ENCODE measurements at places on chromosomes 2 and 18.
A peak's percentile ranks its signal among the peaks of the same experiment; 100 is the strongest.

DNA sequence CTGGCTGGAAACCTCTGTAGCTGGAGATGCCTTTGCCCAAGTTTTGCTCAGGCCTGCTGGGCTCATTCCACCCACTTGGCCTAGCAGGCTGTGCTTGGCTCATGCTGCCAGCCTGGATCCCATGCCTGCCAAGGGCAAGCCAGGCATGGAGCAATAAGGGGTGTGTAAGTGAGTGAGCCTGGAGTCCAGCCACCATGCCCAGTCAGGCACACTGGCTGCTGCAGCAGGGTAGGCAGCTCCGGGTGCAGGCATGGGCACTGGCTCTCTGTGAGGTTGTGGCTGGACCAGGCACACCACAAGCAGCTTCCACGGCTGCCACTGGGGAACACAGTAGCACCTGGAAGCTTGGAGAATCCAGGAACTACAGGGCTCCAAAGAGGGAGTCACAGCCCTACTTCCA lies 147.7 kb upstream of the HS6ST1 start:
- no peak for DNase-seq

- no peak for DNase-seq
Measured at GRCh38 chr18:10370716-10371115, 83.7 kb upstream of the APCDD1 start.

DNA sequence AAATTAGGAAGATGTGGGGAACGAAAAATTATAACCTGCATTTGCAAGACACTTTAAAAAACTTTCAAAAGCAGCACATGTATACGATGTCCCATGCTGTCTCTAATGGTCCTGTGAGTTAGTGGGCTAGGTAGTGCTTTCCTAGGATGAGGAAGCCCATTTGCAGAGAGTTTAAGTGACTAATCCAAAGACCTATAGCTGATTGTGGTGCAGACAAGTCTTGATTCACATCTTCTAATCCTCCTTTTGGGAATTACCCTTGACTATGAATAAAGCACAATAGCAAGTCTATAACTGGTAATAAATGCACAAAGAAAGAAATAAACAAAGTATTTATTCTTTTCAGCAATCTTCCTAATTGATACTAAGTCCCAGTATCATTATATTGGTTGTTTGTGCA lies 234.6 kb upstream of the FANCL start:
- DNase-seq: no peak

- peak; percentile 76 for DNase-seq
Measured at GRCh38 chr2:156445296-156446220, 9.4 kb downstream of the GPD2 start.

- DNase-seq: no peak
Measured at GRCh38 chr2:54611830-54612545, 111.5 kb upstream of the EML6 start.

GRCh38 chr2:158499383-158499782 lies 42.6 kb downstream of the PKP4 start:
- no peak for DNase-seq

GRCh38 chr18:50816419-50817166 lies 3.2 kb downstream of the MRO start:
- DNase-seq: no peak

- no peak for DNase-seq
Measured at GRCh38 chr18:47413327-47413726, 161.9 kb upstream of the SKOR2 start.

GRCh38 chr2:73938718-73939352 lies 12.2 kb downstream of the DGUOK start:
- no peak for DNase-seq

DNA sequence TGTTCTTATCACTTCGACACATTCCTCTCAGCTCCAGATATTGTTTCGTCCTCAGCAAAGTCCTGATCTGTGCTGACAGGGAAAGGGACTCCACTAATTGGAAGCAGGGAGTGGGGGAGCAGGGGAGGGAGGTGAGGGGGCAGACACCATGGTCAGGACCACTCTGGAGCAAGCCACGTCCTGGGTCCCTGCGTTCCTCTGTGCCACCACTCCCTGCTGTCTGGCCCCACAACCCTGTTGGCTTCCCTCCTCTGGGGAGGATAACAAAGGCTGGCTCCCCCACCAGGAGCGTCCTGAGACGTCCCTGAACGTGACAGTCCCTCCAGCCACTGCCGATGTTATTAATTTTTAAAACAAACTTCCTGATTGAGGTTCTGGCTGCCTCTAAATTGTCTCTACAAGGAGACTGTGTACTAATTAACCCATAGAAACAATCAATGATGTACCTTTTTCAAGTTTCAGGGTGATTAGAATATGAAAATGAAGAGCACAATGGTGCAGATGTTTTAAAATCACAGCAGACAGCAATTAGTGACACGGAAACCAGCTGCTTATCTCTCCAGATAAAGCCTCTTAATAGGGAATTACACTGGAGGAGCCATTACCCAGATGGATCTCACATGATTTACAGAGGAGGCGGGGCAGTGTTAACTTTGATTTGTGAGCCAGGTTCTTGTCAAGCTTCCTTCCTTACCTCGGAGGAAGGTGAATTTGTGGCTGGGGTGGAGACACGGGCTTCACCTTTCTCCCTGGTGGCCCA lies 257.5 kb downstream of the SETBP1 start:
- no peak for DNase-seq

- no peak for DNase-seq
Measured at GRCh38 chr2:181046833-181047232, 66.4 kb downstream of the UBE2E3 start.

- DNase-seq: no peak
Measured at GRCh38 chr2:238381341-238382115, 45.2 kb upstream of the ASB1 start.

GRCh38 chr2:168781191-168781817 lies 21.1 kb upstream of the NOSTRIN start:
- DNase-seq: peak; percentile 34

DNA sequence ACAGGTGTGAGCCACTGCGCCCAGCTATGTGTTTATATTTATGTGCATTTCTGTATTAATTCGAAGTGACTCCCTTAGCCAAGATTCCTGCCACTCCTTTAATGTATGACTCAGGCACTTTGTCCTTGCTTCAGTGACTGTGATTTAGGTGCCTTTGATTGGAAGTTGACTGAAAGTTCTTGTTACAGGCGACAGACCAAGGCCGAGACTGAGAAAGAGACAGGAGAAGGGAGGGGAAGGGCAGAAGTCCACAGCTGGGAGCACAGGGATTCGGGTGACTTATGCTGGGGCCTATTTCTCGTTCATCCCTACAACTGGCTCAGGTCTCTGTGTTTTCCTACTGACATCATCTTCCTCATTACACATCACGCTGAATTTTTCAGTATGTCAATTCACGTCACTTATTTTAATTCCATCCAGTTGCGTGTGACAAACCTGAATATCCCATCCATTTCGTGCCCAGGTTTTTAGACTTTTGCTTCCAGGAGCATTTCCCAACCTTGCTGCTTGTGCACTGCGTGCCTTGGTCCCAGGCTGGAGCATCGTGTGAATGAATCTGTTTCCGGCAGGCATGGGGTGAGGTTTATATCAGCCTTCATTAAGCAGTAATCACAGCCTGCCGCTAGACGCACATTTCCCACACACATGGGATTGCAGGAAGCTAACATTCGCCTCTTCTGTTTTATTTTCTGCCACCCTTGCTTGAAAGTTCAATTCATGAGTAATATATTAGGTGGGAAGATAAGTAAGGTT lies 42.4 kb downstream of the TMEM18 start:
- DNase-seq: no peak

- DNase-seq: no peak
Measured at GRCh38 chr2:112606547-112606946, 22.1 kb downstream of the CHCHD5 start.

GRCh38 chr2:86791573-86791972 lies 860 bp upstream of the CD8A start:
- DNase-seq: no peak
